ENCODE measurements at places on chromosomes 4 and X. TPM values are rescaled to one million over a fixed set of nuclear protein-coding genes. Genes with fewer than 3 reads are reported as not detected.

- DNase-seq, result peak; percentile 79
Measured at GRCh38 chrX:1242891-1243402, 25.7 kb upstream of the CSF2RA start.

The HSFX1 gene
- total RNA-seq, result 0.19 TPM

GRCh38 chr4:143281507-143282190 is 55.0 kb upstream of the GAB1 start:
- DNase-seq, result no peak

The LRRC66 gene
- not detected for total RNA-seq

The ENPEP gene
- not detected for total RNA-seq

- peak; percentile 70 for DNase-seq
Measured at GRCh38 chr4:21592970-21593670, 355.5 kb downstream of the KCNIP4 start.

The TMEM154 gene
- total RNA-seq, result 72.2 TPM

DNA sequence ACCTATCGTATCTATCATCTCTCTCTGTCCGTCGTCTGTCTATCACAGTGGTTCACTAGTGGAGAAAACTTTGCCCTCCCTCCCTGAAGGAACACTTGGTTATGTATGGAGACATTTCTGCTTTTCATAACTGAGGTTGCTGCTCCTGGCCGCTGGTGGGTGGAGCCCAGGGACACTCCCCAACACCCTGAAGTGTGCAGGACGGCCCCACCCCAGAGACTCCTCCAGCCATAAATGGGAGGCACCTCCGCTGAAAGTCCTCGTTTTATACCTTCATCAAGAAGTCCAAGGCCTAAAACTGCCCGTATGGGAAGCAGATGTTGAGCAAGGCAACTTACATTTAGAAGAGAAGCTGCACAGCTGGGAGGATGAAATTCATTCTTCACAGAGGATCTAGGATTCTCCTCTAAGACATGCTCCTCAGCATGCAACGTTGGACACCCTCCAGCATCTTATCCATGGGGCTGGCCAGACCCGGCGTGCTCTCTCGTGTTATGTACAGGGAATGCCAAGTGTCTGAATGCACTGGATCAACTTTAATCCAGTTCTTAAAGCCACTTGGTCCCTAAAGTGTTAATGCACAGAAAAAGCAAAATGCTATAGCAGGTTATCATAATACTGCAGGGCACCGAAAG is 43.5 kb downstream of the PRKX start:
- DNase-seq, result no peak

- no peak for DNase-seq
Measured at GRCh38 chr4:121778991-121779628, 14.1 kb upstream of the SMIM43 start.

The BOD1L1 gene
- 13.3 TPM for total RNA-seq

The RBMXL3 gene
- not detected for total RNA-seq

DNA sequence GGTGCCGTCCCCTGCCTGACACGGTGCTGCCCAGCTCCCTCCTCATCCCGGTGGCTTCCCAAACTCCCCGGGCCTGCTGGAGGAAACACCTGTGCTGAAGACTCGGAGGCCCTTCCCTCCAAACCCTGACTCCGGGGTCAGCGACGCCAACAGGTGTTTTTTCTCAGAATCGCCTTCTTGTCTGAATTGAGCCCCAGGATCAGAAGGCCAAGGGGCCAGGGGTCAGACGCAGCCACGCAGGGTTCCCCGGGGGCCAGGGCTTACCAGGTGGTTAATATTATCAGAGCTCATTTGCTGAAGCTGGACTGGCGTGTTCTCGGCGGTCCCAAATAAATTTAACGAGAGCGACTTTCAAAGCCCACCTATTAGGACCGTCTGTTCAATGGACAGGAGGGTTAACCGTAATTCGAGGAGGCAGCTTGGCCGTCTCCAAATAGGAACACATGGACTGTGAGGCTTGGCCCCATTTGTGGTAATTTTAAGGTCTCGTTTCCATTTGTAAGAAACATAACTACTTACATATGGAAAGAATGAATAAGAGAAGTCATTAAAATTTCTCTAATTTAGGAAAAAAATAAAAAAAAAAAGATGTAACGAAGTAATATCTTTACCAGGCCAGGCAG is 239.3 kb downstream of the CRLF2 start:
- no peak for DNase-seq

GRCh38 chr4:185576962-185577950 is 41.9 kb upstream of the PDLIM3 start:
- no peak for DNase-seq

The PLA2G12A gene
- total RNA-seq, result 19.9 TPM

The MBNL3 gene
- 0.17 TPM for total RNA-seq

GRCh38 chr4:12562476-12563140 is 921.5 kb downstream of the RAB28 start:
- DNase-seq, result no peak

DNA sequence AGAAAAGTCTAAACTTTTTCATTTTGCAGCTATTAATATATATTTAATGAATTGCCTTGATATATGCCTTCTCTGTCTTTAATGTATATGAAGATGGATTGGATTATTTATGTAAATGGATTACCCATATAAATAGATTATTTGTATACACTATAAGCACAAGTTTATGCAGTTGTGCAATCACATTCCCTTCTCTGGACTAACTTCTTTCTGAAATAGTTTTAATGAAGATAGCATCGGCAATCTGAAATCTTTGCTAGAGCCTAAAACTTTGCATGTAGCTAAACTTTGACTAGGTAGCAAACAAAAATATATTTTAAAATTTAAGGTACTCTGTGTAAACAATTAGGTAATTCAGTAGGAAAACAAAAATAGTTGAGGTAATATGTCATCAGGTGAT is 127.8 kb downstream of the PCDH7 start:
- no peak for DNase-seq

DNA sequence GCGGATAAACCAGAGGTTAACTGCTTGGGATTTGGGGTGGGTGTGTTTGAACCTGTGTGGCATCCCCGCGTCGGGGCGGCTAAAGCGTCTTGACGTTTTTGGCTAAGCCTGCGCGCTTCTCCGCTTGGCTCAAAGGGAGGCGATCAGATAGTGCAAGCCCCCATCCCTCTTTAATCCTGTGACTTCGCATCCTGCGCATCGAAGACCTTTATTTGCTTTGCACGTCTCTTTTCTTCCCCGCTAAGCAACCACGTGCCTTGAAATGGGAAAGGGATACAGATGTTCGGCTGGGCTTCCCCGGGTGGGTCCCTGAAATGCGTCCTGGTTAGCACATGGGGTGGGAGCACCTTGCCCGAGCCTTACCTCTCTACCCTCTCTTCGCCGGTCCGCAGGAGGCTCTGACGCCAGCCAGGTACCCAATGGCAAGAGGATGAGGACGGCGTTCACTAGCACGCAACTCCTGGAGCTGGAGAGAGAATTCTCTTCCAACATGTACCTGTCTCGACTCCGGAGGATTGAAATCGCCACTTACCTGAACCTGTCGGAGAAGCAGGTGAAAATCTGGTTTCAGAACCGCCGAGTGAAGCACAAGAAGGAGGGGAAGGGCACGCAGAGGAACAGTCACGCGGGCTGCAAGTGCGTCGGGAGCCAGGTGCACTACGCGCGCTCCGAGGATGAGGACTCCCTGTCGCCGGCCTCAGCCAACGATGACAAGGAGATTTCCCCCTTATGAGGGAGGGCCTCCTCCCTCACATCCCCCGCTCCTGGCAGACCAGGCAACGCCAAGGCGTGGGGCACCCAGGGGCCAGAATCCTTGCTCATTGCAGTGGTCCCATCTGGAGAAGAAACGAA is 1.5 kb downstream of the GSX2 start:
- DNase-seq, result no peak

DNA sequence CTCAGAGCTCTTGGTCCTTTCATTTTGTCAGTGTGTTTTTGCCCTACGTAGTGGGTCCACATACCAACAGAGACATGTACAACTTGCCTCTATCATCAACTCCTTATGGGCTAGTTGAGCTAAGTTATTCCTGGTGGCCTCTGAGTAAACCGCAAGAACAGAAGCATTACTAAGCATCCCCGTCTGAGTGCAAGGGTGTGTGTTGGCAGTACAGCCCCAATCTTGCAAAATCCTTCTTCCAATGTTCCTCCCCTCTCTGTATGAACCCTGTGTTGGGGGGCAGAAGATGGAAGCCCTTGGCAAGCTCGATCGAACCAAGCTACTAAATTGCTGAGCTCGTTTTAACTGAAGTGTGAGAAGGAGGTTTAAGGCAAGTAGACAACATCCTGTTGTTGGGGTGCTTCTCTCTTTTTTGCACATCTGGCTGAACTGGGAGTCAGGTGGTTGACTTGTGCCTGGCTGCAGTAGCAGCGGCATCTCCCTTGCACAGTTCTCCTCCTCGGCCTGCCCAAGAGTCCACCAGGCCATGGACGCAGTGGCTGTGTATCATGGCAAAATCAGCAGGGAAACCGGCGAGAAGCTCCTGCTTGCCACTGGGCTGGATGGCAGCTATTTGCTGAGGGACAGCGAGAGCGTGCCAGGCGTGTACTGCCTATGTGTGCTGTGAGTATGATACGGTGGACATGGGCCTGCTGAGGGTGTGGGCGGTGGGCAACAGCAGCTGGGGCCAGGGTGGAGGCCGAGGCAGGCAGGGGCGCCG is at the start of gene SH2D1A:
TSS of gene SH2D1A (plus strand) at position 447 of the 760 bp plus-strand sequence. CDS start at position 527, 80 bp downstream.
- DNase-seq, result no peak

DNA sequence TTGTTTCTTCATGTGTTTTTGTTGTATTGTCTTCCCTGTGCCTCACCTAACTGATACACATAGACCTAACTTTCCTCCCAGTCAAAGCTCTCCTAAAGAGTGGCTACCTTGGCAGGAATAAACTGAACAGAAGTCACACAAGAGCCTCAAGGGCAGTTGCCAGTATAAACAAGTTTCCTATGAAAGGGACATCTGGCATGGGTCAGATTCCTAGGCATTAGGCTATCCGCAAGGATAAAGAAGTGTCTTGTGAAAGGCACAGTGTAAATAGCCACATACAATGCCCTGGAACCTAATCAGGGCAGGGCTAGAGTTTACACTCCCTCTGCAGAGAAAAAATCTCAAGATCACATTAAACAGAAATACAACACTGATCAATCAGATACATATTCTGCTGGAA is 220.8 kb downstream of the SPANXN3 start:
- DNase-seq, result no peak

Data from A172 (cell line).